Suppressor macrophage treated with lipopolysaccharide for 4 hours (primary cell): ENCODE measurements at places on chromosomes 16 and 17.
A peak's percentile ranks its signal among the peaks of the same experiment; 100 is the strongest.

DNA sequence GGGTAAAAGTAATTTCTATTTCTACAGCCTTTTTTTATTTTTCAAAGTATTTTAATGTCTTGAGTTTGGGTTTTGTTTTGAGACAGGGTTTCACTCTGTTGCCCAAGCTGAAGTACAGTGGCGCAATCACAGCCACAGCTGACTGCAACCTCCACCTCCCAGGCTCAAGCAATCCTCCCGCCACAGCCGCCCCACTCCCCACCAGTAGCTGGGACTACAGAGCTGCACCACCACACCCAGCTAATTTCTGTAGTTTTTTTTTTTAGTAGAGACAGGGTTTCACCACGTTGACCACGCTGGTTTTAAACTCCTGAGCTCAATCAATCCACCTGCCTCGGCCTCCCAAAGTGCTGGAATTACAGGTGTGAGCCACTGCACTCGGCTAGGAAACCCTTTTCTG lies 44.0 kb downstream of the TUBD1 start:
- DNase-seq: peak; percentile 90

GRCh38 chr17:17636272-17636885 lies 44.9 kb upstream of the PEMT start:
- no peak for DNase-seq

GRCh38 chr16:70717065-70717464 lies 31.2 kb upstream of the MTSS2 start:
- no peak for DNase-seq

DNA sequence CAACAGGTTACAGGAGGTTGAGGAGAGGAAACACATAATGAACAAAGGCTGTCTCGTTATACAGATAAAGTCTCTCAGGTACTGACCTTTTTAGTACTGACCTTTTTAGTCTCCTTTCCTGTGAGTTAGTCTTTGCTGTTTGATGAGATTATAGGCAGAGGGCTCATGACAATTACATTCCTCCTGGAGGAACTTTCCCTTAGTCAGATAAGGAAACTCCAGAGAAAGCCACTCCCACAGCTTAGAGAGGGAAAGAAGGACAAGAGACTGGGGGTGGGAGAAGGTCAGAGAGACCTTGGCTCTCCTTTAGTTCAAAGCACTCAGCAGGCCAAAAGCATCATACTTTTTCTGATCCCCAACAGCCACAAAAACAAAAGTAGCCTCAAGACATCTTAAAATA lies 15.3 kb upstream of the PSMD7 start:
- DNase-seq: no peak

- no peak for DNase-seq
Measured at GRCh38 chr16:77836801-77837200, 48.4 kb downstream of the VAT1L start.
